SHP77 treated with DMSO at 0.1 percent for 48 hours (cell line): ENCODE measurements at places on chromosomes 4 and X.

DNA sequence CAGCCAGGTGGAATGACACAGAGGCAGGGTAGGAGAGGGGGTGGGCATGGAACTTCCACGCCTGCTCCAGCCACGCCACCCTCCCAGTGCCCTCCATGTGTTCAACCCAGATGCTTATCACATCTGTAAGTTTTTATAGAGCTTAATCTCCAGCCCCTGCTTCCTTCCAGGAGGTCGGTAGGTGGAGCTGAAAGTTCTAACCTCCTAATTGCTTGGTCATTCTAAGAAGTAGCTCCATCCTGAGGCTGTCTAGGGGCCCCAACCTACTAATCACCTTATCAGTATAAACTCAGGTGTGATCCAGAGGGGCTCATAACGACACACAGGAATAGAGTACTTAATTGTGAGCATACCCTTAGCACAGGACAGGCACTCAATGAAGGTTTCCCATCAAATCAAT is 18.3 kb downstream of the QDPR start:
- DNase-seq: no peak

- DNase-seq: no peak
These were observed 20.0 kb downstream of the ZNF330 start for GRCh38 chr4:141240671-141241070.

DNA sequence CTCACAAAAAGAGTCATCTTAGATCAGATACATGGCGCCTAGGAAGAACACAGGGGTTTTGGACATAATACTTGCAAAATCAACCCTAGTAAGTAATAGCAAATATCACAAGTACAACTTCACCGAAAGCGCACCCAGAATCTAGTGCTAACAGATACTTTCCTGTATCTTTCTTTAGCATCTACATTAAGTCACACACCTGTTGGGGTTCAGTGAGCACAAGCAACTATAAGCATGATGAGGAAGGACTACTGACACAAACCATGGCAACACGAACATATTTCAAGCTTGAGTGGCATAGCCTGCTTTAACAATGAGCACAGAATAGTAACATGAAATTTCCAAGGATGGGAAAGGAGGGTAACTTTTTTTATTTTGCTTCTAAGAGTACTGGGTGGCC is 116.1 kb downstream of the GPC3 start:
- DNase-seq: no peak

- DNase-seq: no peak
These were observed 22.3 kb upstream of the HTRA3 start for GRCh38 chr4:8247047-8247930.

DNA sequence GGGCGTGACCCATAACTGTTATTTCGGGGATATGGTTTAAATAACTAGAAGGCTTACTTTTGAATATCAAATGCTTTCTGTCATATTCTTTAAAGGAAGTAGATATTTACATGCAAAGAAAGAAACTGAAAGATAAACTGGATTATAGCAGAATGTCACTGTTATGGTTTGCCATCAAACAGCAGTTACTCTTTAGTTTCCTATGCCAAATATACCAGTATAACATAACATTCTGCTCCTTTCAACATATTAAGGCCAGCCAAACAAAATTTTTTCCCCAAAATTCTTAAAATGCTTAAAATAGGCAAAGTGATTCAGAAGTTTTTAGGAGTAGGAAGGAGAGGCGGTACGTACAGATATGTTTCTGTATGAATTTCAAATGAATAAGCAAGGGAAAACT is 27.0 kb downstream of the KDM6A start:
- no peak for DNase-seq

- no peak for DNase-seq
These were observed 19.6 kb downstream of the ZNF330 start for GRCh38 chr4:141240259-141240658.

- no peak for DNase-seq
These were observed 884 bp downstream of the IDH3G start for GRCh38 chrX:153793291-153793690.

GRCh38 chrX:51336584-51336983 is 4.0 kb downstream of the NUDT10 start:
- no peak for DNase-seq

GRCh38 chrX:41720125-41720779 is 3.7 kb upstream of the GPR82 start:
- DNase-seq: no peak

- no peak for DNase-seq
These were observed 729.3 kb upstream of the ACTRT1 start for GRCh38 chrX:128781506-128781905.

- DNase-seq: no peak
These were observed 128.4 kb downstream of the PPP3CA start for GRCh38 chr4:101218894-101219293.

DNA sequence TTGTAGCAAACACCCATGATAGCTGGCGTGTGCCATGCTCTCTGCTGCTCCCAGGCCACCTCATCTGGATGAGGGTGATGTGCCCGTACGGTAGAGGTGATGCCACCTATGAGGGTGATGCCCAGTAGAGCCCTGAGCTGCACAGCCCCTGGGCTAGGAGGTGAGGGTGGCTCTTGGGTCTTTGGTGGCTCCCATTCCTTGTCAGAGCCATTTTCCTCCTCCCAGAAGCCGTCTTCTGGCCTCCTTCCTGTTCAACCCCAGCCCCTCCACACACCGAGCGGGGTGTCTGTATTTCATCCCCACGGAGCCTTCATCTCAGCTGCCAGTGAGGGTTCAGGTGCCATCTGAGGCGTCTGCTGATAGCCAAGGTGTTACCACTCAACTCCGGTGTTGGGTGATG is 12.0 kb upstream of the TNIP2 start:
- no peak for DNase-seq

- no peak for DNase-seq
These were observed 48.3 kb downstream of the QDPR start for GRCh38 chr4:17463606-17464005.

- no peak for DNase-seq
These were observed 45.7 kb downstream of the PRPS1 start for GRCh38 chrX:107673933-107674479.

DNA sequence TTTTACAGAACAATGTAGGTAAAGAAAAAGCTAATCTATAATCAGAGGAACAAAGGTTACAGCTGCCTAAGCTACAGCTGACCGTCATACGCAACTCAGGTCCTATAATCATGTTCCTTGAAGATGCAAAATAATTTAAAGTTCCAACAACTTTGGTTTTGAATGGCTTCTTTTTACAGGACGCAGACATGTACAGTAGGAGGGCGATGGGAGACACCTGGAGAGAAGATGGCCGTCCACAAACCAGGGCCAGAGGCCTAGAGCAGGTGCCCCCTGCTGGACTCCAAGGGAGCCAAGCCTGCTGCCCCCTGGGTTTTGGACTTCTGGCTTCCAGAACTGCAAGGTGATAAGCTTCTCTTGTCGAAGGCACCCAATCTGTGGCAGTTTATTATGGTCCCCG is 10.6 kb downstream of the HGFAC start:
- DNase-seq: no peak

GRCh38 chr4:7761720-7762119 is 177.9 kb downstream of the AFAP1 start:
- no peak for DNase-seq

DNA sequence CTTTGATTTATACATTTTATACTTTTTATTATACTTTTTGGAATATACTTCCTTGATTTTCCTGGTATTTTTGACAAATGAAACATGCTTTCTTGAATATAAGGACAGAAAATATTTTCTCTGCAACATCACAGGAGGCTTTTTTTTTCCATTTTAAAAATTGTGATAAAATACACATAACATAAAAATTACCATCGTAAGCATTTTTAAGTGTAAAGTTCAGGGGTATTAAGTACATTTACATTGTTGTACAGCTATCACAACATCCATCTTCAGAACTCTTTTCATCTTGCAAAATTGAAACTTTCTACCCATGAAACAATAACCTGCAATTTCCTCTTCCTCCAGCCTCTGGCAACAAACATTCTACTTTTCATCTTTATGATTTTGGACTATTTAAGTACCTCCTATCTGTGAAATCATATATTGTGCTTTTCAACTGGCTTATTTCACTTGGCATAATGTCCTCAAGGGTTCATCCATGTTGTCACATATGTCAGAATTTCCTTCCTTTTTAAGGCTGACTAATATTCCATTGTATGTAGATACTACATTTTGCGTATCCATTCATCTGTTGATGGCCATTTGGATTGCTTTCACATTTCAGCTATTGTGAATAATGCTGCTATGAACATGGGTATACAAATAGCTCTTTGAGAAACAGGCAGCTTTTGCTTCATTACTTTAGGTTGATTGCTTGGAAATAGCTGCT is 412.6 kb downstream of the RAPGEF2 start:
- DNase-seq: no peak

DNA sequence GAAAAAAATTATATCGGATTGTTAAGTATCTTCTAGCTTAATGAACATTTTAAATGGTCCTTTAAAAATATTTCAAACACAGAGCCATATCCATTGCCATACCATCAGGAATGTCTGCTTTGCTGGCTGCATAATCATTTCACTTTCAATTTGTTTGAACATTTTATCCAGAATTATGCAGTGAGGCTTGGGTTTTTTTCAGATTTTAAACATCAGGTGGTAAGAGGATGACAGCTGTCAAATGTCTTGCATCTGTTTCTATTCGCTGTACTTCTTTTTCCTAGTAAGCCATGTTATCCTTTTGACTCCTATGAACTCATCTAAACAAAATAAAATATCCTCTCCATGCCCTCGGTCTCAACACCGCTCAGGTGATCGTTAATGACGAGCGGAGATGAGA is 802 bp downstream of the RFC1 start:
- DNase-seq: no peak

- no peak for DNase-seq
These were observed 318.7 kb downstream of the CAMK2D start for GRCh38 chr4:113442826-113443225.

DNA sequence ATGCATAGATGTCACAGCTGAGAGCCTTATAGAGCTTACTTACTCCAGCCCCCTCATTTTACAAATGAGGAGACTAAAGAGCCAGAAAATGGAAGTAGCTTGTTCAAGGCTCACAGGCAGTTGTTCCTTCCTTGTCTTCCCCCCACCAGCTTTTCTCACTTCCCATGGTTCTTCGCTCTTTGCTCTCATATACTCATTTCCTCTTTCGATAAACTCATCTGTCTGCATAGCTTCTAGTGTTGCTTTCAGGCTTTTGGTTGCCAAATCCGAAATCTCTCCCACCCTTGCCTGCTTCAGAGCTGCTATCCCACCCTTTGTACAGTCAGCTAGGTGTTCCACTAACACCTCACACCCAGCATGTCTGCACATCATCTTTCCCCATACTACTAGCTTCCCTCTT is 25.0 kb upstream of the GJB1 start:
- DNase-seq: no peak

- DNase-seq: no peak
These were observed 47.4 kb downstream of the FGF2 start for GRCh38 chr4:122873821-122874593.

DNA sequence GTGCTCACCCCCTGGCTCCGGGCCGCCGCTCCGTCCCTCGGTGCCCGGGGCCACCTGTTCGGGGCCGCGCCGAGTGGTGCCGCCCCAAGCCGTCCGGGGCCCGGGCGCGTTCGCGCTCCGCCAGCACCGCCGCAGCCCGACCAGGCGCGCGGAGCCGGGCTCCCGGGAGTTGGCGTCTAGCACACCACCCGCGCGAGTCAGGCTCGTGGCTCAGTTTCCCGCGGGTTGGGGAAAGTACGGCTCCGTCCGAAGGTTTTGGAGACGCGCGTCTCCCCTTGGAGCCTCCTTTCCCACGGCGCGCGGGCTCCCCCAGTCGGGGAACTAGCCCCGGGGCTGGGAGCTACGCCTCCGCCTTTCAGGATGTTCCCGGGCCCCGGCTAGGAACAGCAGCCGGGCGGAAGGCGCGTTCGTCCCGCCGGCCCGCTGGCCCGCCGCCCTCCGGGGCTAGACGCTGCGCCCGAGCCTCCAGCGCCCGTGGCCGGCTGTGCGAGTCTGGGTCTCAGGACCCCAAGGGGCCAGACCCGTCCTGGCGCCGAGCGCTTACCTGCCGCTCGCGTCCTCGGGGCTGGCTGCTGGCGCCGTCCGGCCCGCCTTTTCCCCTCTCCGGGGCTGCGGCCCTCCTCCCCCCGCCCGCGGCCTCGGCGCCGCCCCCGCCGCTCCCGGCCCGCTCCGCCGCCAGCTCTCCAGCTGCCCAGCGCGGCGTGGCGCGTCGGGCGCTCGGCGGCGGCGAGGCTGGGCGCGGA is at the start of gene ADGRG2:
Gene ADGRG2, minus strand, starts transcription at position 571 of the 743 bp plus-strand sequence. CDS start 53,634 bp downstream, outside the sequence.
- no peak for DNase-seq

GRCh38 chr4:590313-590841 is 14.3 kb upstream of the TMEM271 start:
- no peak for DNase-seq

- DNase-seq: no peak
These were observed 37.8 kb downstream of the ACSL1 start for GRCh38 chr4:184787766-184788503.

DNA sequence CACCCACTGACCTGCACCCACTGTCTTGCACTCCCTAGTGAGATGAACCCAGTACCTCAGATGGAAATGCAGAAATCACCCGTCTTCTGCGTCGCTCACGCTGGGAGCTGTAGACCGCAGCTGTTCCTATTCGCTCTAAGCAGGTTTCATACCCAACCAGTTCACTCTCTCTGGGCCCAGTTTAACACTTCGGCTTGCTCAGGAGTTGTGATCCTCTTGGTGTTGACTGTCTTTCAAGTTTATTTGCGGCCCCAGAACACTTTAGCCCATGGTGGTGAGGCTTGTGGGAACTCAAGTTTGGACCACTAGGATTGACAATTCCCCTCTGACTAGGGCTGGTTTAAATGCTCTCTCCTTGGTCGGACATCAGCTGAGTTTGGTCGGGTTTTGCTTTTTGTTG is 147.0 kb downstream of the DACH2 start:
- DNase-seq: no peak

DNA sequence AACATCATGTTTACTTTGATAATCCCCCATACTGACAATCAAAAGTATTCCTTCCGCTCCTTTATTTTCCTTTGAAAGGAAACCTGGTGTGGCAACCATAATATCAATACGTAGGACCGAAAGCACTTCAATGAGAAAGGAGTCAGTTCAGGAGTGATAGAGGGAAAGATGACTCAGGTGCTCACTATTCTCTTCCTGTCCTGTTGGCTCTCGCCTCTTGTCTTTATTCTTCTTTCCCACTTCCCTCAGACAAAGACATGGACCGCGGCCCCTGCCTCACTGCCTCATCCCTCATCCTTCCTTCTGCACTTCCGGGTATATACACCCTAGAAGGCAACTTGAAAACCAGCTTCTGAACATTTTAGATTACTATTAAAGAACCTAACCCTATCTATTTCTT is 49.8 kb upstream of the TNIP3 start:
- no peak for DNase-seq

DNA sequence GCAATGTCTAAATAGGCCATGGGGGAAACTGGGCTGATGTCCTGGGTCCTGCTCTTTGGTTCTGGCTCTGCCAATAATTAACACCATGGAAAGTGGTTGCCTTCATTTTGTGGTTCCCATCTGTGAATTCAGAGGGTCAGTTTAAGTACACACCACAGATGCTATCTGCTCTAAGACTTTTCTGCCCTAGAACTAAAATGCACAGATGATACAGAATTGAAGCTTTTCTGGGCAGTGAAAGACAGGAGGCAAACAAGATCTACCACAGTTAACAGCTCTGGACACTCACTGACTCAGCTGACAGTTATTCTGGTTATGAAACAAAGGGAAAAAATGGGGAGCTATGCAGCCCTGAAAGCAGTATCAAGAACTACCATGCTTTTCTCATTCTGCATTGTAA is 37.3 kb downstream of the APBB2 start:
- DNase-seq: no peak
